ENCODE measurements at places on chromosomes 7 and 10.

- DNase-seq, result no peak
Observed at GRCh38 chr10:45015590-45015989, 14.9 kb downstream of the ZNF22 start.

DNA sequence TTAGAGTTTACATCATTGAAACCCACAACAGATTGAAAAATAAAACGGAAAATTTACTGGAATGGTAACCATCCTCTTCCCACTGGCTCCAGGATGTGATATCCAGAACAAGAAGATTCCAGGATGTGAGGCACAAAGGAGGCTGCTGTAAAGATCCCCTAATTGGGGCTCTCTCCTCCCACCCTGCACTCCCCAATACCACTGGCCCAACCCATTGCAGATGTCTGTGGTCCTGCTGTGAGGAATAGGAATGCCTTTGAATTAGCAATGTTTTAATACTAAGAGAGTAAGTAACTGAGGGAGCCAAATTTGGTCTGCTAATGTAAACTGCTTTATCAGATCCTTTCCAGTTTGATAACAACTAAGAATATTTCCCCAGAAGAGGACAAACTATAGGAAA, 225.9 kb upstream of the INHBA start:
- no peak for DNase-seq

GRCh38 chr7:16711730-16712129, 41.8 kb upstream of the TSPAN13 start:
- DNase-seq, result no peak

DNA sequence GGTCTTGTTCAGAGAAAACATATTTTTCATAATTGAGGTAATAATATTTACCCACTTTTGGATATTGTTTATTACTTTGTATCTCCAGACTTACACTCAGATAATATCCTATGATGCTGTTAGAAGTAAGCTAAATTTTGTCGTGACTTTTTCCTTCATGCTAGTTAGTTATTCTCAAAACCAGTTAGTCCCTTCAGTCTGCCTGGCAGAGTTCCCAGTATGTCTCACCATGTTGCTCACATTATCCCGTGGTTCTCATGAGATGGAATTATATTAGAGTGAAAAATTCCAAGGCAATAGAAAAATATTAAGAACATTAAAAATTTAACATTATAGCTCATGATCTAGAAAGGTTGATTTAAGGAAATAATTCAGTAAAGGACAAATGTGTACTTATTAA, 81.5 kb upstream of the SMIM30 start:
- DNase-seq, result no peak

GRCh38 chr7:25839084-25839769, 312.8 kb upstream of the NFE2L3 start:
- no peak for DNase-seq

DNA sequence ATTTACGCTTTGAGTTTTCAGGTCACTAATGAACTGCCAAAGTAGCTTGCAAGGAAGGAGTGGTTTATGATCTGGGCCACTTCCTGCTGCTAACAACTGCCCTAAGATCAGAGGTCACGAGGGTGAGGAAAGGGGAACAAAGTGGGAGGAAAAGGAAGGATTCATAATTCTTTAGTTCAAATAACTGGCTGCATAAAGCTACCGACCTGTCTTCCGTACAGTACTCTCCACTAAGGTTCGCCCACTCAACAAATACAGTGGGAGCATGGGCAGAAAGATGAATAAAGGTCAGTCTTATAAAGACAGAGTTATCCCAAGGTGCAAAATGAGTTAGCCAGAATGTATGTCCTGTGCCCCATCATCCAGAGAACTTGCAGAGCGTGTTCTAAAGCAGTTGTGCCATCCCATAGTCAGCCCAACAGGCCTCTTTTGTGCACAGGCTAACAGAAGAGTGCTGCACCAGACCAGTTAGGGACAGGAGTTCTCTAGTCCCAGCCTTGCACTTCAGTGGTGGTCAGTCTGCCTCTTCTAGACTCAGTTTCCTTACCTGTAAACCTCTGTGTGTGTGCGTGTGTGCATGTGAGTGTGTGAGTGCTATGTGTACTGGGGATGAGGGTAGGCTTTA, 65.9 kb downstream of the CREB3L2 start:
- DNase-seq, result peak; percentile 28

DNA sequence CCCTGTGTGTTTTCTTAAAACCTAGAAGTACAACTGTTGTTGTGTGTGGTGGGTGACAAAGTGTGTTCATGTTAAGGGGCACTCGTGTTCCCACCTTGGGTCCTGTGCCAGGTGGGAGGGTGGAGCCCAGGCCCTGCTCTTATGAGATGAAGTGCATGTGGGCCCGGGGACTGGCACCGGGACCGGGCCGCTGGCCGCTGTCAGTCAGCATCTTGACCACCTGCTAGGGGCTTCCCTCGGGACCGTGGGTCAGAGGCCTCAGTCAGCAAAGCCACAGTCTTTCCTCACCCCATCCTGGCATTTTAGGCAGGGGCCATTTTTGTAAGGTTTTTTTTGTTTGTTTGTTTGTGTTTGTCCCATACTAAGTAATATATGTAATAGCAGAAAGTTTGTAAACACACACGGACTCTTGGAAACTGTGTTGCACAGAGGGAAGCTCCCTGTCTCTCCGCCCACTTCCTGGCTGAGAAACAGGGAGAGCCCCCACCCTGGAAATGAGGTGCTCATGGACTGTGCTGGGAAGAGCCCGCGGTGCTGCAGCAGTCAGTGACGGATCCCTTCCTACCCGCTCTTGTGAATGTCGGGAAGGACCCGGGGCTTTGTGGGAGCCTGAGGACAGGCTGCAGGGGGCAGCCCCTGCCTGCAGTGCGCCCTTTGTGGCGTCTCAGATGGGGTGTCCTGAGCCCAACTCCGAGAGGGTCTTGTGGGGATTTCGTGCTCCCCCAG, 13.4 kb downstream of the AGAP3 start:
- no peak for DNase-seq

DNA sequence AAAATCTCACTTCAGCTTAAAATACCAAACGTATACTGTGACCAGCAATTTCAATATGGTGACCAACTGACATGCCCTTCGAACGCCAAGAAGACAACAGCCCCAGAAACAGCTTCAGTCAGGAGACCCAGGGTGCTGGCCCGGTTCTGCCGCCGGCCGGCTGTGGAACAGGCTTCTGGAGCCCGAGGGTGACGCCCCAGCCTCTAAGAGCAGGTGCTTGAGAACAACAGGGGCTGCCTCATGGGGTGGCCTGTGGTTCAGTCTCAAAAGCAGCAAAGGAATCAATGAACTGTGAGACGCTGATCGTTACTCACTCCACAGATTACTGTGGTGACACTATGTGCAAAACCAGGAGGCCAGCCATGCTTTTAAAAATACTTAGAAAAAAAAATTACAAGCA, 17.3 kb downstream of the GPER1 start:
- no peak for DNase-seq

GRCh38 chr10:521261-522250, 167.9 kb downstream of the DIP2C start:
- DNase-seq, result no peak

DNA sequence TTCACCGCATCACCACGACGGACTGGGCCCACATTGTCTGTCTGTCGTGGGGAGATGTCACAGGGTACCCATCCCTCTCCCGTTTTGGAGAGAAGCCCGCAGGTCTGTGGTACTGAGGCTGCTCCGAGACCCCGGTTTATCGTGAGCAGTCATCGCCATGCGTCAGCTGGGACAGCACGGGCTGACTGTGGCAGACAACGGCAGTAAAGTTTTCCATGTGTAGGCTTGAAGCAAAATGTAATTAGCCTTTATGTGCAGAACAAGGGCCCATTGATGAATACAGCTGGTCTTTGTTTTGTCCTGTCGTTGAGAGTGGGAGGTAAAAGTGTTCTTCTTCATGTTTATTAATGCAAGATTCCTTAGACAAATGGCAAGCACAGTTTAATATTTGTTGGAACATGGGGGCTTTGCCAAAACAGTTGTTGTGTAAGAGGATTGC, 167.4 kb upstream of the SH2B2 start:
- DNase-seq, result peak; percentile 56

GRCh38 chr7:107999779-108000560, 3.0 kb downstream of the LAMB1 start:
- no peak for DNase-seq

DNA sequence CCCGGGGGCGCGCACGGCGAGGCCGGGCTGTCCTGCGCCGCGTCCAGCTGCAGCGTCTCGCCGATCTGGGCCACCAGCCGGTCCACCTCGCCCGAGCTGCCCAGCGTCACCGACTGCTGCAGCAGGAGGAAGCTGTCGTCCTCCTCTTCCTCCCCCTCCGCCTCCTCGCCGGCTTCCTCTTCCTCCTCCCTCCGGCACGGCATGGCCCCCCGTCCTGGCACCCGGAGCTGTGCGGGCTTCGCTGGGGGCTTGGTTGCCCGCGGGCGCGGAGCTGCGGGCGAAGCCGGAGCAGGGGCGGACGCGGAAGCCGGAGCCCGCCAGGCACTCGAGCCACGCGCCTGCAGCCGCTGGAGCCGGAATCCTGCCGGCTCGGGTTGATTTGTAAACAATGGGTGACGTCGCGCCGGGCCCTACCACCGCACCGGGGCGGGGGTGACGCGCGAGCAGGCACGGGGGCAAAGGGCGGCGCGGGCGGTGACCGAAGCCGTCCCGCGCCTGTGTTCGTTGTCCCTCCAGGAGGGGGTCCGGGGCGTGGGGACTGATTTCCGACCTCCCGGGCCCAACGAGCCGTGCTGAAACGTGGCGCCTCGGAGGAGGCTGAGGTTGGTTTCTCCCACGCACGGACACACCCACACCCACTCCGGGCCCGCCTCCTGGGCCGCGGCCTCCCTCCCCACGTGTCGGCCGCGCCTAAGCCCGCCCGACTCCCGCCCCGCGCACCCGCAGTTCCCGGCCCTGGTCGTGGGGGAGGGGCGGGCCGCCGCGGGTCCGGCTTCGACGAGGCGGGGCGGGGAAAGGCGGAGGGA, at the start of gene FRAT2:
TSS of gene FRAT2 (minus strand) at position 360 of the 806 bp plus-strand sequence. CDS start at position 203, 157 bp downstream.
- DNase-seq, result peak; percentile 89

DNA sequence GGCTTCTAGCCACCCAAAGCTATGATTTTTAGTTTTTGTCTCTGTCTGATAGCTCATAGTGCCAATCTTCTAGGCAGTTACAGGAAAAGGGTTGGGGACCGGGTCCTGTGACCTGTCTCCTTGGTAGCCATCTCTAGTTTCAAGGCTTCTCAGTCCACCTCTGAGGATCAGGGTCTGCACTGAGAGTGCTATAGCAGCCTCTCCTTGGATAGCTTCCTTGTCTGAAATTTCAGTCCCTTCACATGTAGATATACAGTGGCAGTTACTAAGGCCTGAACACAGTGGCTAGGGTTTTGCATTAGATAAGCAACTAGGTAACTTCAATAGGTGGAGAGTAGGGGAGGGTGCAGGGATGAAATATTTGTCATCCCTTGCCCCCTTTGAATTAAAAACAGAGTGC, 321.3 kb downstream of the SEMA3D start:
- DNase-seq, result no peak

GRCh38 chr7:130458257-130458656, 17.4 kb upstream of the CEP41 start:
- DNase-seq, result no peak

- DNase-seq, result no peak
Observed at GRCh38 chr10:1513221-1513620, 224.1 kb downstream of the ADARB2 start.

DNA sequence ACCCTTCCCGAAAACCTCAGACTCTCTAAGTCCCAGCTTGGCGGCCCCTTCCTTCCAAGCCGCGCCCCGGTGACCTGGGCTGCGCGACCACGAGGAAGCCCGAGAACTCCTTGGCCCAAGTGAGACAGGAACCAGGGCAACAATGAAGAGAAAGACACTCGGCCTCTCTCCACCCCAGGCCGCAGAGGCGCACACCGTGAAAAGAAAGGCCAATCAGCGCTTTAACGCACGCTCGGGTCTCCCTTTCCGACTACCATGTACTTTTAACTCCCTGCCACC, 166.4 kb upstream of the PPP1R3A start:
- DNase-seq, result no peak

DNA sequence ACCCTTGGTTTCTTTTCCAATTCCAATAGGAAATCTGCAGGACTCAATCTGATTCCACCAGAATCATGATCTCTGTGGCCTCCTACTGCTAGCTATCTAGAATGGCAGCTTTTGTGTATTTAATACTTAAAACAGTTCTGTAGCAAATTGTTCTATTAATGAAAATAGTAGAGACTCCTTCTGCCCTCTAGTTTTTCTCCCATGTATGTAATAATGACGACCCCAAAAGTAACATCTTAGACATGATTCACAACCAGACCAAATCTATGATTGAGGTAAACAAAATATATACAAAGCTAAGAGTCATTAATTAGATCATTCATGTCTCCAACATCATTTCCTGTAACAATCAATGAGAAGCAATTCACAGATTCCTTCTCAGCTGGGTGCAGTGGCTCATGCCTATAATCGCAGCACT, 259.1 kb upstream of the MKLN1 start:
- DNase-seq, result no peak

DNA sequence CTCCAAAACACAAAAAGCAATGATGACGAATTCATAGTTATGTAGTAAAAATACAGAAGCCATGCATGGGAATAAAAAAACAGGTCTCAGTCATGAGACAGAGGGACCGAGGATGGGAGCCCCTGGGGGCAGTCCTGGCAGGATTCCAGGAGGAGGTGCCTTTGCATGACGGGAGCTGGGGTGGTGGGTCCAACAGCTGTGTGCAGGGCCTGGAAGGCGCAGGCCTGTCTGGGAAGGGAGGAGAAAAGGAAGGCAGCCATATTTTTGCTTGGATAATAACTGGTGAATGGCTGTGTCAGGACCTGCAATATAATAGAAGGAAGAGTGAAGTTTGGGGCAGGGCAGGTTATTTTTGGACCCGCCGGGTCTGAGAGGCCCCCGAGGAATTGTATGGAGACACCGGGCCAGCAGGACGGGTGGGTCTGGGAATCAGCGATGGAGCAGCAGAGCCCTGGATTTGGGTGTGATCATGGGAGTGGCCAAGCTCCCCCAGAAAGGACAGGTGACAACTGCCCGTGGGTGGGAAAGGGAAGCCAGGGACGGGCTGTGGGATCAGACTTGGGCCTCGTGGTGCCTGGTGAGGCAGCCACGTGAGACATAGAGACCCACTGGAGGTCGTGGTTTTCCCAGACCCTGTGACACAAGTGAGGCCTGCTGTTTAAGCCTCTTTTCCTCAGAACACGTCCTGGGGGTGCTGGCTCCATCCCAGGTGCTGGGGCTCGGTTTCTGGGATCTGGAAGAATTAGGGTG, 2.9 kb upstream of the JAKMIP3 start:
- DNase-seq, result no peak

DNA sequence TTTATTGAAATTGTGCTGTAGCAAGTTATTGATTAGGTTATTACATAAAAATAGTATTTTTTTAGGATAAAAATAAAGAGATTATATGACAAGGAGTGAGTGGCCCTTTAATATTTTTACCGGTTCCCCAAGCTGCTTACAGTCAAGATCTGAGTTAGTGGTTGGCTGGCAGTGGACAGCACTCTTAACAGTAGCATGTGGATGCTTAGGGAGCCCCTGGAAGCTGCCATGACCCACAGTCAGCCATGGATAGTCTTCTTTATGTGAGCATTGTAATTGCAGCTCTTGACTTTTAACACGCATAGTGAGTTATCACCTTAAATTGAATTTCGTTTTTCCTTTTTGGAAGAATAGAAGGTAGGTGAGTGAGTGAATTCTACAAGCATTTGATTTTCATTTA, 22.1 kb downstream of the RAB18 start:
- no peak for DNase-seq

- DNase-seq, result no peak
Observed at GRCh38 chr10:93062514-93063143, 2.0 kb downstream of the CYP26C1 start.

GRCh38 chr10:99765672-99766301, 16.7 kb upstream of the ABCC2 start:
- no peak for DNase-seq

- DNase-seq, result no peak
Observed at GRCh38 chr10:102714621-102715455, at the start of gene SFXN2. Gene SFXN2 (plus strand): TSS chr10:102714636. CDS start chr10:102726637, 12,001 bp downstream.

GRCh38 chr10:122258136-122259074, 12.7 kb upstream of the BTBD16 start:
- no peak for DNase-seq
